Activated T-helper 2 cell treated with anti-CD3 and anti-CD28 coated beads, Interferon-gamma antibody, Interleukin-2, Interleukin-4, amounts not matched to agents 10 μg/mL and 5 μg/mL and 100 μg/mL, durations not matched to agents 14 hours and 24 hours and 36 hours (primary cell): ENCODE measurements at places on chromosomes 5 and 9. TPM values are rescaled to one million over a fixed set of nuclear protein-coding genes. Genes with fewer than 3 reads are reported as not detected.

DNA sequence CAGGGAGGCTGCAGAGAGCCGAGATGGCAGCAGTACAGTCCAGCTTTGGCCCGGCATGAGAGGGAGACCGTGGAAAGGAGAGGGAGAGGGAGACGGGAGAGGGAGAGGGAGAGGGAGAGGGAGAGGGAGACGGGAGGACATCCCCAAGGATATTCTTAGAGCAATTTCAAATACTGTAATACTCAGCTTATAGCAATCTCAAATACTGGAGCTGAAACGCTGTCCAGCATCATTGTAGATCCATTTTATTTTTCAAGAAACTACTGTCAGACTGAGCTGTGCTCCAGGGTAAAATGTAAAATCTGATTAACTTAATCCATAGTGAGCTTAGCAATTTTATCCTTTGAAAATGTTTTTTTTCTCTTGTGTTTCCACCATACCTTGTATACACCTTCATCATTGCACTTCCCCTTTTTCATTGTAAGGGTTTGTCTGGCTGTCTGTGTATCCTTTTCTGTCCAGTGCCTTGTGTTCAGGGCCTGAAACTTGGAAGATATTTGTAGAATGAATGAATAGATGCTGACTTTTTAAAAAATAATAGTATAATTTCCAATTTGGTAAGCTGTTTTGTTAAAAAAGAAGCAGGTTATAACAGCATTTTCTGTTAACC, 64.0 kb upstream of the LRRC70 start:
- no peak for DNase-seq

DNA sequence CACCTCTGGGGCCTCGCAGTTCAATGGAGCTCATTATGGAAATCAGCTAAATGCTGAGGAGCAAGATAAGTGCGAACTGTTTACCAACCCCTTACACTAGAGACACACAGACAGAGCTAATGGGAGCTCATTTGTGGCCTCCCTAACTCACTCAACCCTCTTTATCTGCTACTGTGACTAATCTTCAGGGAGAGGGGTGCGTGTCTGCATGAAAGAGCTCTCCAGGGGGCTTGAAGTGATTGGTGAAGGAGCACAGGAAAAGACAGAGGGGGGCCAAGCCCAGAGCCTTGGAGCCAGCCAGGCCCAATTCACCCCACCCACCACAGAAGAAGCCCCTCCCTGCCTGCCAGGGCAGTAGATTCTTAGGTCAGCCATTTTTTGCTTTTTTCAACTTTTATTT, 466.8 kb upstream of the BRINP1 start:
- DNase-seq: no peak

DNA sequence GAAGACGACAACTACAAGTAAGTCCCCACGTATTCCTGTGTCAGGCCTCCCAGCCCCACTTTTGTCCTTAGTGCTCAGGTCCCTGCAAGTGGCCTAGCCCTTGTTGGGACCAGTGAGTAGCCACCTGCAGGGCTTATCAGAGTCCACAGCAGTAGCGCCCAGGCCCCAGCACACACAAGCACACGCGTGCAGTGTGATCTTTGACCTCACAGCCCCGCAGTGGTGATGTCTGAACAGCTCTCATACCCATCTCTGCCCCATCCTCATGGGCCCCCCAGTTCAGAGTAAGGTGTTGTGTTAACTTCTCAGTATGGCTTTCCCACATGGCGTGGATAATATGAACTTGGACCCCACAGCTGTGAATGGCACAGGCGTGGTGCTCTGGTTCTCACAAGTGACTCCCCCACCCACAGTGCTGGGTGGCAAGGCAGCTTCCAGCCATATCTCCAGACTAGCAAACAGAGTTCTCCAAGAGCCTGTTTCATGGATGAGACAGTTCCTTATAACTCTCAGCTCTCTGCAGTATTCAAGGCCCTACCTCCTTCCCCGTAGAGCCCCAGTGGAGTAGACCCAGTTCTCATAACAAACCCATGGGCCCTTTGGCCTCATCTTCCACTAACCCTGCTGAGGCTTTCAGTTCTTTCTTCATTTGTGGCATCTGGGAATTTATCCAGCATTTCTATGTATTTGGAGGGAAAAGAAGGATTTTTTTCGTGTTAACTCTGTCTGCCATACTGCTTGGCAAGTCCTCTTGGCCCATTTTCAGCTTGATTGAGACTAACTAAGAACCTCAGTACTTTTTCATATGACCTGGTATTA, 46.5 kb upstream of the ANGPTL2 start:
- DNase-seq: no peak

DNA sequence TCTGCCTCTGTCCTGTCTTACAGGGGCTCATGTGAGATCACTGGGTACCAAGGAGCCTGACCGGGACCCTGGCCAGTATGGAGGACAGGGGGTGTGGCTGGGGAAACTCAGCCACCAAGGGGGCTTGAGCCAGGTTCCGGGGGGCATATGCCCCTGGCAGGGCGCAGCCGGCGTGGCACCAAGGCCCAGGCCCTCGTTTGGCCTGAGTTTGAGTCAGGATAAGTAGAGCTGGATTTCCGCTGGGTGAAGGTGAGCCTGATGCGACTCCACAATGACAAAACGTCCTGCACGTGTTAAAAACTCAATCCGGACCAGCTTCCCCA, 616 bp upstream of the TSPAN17 start:
- DNase-seq: no peak

DNA sequence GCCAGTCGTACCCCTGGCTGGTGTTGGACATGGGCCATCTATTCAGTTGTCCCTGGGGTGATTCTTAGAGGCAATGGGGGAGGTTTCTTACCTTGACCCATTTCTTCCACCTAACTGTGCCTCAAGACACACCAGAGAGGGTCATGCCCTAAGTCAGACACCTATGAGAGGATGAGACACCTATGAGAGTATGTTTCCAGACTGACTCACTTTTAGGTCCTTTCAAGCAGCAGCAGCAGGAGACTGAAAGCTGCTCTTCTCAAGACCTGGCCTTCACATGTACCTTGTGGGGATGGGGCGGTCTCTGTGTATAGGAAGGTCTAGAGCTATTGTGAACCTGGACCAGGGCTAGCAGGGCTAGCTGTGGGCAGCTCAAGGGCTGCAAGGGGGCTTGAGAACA, 130.1 kb downstream of the TENT4A start:
- no peak for DNase-seq

Gene LCN15
- not detected in 2 replicates for total RNA-seq

Gene RAPGEF6
- 31.0 and 33.9 TPM in 2 replicates for total RNA-seq

DNA sequence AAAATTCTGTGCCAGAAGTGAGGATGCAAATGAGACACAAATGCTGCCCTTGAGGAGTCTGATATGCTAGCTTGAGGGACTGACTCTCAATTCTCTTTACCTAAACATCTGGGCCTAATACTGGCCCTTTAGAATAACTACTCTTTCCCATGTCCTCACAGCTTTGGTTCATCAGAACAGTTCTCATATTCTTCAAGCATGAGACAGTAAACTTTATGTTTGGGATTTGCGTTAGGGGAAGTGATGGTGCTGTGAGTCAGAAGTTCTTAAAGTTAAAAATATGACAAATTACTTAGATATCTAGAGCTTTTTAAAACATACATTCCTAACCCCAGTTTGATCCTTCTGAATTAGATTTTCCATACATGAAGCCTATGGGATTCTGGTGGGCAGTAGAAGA, 665.0 kb upstream of the RGMB start:
- no peak for DNase-seq

Gene CTNND2
- total RNA-seq: not detected in 2 replicates

DNA sequence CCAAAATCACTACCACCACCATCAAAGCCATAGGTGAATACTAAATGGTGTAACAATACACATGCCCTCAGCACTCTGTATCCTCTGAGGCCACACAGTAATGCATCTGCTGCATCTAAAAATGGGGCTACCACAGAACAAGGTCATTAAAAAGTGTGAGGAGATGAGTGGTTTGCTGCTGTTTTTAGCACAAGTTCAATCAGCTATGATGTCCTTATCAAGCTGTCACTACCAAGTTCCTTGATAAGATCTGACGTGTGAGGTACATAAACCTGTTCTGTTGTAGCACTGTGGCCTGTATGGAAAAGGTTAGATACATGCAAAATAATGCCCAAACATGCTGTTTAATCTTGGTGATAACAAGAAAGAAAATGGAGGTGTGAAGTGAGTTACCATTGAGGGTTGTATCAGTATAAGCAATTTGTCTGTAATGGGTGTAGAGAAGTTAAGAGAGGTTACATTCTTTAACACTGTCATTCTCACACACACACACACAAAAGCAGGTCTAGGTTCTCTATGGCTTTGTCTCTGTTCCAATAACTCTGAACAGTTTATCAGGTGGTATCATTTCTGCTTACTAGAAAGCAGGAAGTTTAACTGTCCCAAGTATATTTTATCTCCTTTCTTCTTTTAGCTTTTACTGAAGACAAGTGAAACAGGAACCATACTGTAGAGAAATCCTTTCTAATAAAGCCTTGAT, 252.9 kb downstream of the CWC27 start:
- DNase-seq: no peak

Gene MSMP
- total RNA-seq: 0.37 and 0.41 TPM in 2 replicates

Gene FYB1
- total RNA-seq: 66.4 and 70.7 TPM in 2 replicates

Gene MAPKAP1
- total RNA-seq: 77.9 and 83.8 TPM in 2 replicates

GRCh38 chr5:177432839-177433657, 6.6 kb downstream of the GRK6 start:
- DNase-seq: no peak

Gene TRIM7
- 3.9 and 4.8 TPM in 2 replicates for total RNA-seq

Gene ARID3C
- total RNA-seq: 0.14 and 0.21 TPM in 2 replicates

- DNase-seq: no peak
These were observed 3.1 kb upstream of the FAM53C start for GRCh38 chr5:138334867-138335447.

- no peak for DNase-seq
These were observed 3.5 kb downstream of the PANK3 start for GRCh38 chr5:168575391-168576372.

DNA sequence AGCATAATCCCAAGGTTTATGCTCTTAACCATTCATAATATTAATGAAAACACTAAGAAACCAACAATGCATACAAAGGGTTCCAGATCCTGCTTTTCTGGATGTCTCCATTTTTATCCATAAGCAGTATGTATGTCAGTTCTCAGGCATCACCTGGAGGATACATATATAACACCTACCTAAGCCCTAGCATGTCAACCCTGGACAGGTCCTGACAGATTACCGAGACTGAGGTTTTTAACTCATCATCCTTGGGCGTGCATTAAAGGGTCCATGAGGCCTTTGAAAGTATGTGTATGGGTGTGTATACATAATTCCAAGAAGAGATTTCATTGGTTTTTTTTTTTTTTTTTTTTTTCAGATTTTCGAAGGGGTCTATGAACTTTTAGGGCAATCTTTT, 70.6 kb downstream of the SH3TC2 start:
- no peak for DNase-seq
